ENCODE measurements at places on chromosomes 4 and X.

- DNase-seq = no peak
These were observed 40.4 kb upstream of the CYP4V2 start for GRCh38 chr4:186150926-186151325.

DNA sequence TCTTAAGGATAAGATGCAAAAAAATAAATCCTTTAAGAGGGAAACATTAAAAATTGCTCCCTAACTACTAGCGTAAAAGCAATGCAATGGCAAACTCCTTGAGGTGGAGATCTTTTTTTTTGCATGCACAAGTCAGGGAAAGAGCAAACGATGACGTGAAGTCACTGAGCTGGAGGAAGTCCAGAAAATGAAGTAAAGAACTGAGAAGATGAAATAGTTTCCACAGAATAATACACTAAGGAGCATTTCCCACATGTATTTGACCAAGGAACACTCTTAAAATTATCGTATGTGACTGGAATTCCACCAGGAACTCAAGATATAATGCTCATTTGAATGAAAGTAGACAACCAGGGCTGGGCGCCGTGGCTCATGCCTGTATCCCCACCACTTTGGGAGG, 21.0 kb upstream of the DOCK11 start:
- DNase-seq = no peak

DNA sequence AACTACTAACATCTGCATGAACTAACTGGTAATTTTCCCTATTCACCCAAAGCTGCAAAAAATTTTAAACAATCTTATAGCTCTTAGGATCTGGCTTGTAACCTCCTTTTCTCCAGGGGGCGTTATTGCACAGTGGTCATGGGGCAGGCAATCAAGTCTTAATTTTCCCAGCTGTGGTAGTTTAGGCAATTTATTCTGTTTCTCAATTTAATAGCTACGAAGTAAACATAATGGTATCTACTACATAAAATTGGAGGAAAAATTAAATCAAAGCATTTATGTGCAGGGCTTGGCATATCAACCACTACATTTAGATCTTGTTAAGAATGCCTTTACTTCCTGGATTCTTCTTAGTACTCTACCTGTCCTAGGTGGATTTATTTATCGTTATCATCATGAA, 137.4 kb upstream of the GUCY1A1 start:
- DNase-seq = no peak

- DNase-seq = no peak
These were observed 21.7 kb upstream of the GPM6A start for GRCh38 chr4:175833574-175834311.

- no peak for DNase-seq
These were observed 406.8 kb downstream of the SLITRK2 start for GRCh38 chrX:146224442-146224841.

DNA sequence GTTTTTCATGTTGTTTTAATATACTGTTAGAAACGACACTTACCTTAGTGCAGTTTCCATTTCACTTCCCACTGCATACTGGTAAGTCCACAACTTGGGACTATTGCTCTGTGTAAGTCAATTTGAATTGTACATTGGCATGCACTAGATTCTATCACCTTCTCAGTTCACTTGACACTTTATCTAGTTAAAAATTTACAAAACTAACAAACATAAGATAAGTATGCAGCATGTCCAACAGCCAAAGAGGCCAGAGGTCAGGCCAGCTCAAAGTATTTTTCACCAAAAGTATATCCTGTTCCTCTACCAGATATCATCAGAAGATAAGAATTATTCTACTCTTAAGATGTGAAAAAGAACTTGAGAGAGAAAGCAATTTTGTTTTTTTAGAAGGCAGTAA, 75.9 kb downstream of the QRFPR start:
- DNase-seq = no peak

GRCh38 chr4:82043809-82044137, 330.0 kb downstream of the HNRNPD start:
- no peak for DNase-seq

Measured in stimulated activated CD4-positive, alpha-beta T cell treated with anti-CD3 and anti-CD28 coated beads, Interleukin-4, amount 100 ng/mL, for 24 hours (primary cell).